ENCODE measurements at places on chromosomes 16 and 17. TPM values are rescaled to one million over a fixed set of nuclear protein-coding genes. Genes with fewer than 3 reads are reported as not detected.
A peak's percentile ranks its signal among the peaks of the same experiment; 100 is the strongest.

DNA sequence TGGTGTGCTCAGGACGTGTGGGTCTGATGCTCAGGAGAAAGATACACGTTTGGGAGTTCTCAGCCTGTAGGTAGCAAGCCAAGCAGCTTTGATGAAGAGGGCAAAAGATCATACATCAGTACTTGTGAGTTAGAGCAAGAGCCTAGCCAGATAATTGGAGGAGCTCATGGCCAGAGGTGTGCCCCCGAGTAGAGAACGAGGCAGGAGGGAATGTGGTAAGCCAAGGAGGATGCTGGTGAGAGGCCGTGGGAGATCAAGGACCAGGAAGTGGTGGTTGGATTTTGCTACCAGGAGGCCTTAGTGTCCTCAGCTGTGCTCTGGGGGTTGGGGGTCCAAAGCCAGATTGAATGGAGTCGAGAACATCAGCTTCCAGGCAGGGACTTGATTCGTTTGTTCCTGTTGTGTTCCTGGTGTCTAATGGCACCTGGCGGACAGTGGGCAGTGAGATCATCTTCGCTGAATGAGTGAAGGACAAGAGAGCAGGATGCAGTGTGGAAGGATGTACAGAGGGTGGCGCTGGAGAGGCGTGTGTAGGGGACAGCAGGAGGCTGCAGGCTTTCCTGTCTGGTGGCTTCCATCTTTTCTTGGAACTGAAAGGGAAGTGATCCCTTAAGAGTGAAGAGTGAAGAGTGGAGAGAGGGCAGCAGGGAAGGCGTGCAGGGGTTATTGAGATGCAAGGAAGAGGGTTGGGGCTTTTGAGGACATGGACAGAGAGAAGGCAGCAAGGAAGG lies 11.6 kb downstream of the FBXL19 start:
- H3K4me1 ChIP-seq = no peaks in the 10 kb centered on the region

- no peaks in the 10 kb centered on the region for H3K36me3 ChIP-seq
- DNase-seq = no peak
- no peaks in the 10 kb centered on the region for H3K4me1 ChIP-seq
- 0 out of 2 replicates have a peak, but pooled peaks cover 4% of the 10 kb centered on the region for H3K27me3 ChIP-seq
Observed at GRCh38 chr17:14427900-14428647, 127.2 kb downstream of the HS3ST3B1 start.

DNA sequence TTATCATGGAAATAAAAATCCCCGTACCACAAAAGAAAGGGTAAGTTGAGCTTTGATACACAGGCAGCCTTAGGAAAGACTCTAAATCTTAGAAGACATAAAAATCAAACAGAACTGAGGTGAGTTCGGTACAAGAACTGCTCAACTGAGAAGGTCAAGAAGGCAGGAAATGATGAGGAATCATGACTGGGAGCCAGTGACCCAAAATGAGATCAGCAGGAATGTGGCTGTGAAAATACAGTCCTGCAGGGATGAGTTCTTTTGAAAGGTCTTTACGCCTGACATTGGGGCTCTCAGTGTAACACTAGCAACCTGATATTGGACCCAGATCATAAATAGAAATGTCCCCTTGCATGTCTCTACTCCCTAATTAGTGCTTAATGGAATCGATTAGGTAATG lies 56.3 kb upstream of the CDH11 start:
- no peak overlapping the region for H3K4me3 ChIP-seq
- H3K27me3 ChIP-seq = no peaks in the 10 kb centered on the region
- DNase-seq = no peak

DNA sequence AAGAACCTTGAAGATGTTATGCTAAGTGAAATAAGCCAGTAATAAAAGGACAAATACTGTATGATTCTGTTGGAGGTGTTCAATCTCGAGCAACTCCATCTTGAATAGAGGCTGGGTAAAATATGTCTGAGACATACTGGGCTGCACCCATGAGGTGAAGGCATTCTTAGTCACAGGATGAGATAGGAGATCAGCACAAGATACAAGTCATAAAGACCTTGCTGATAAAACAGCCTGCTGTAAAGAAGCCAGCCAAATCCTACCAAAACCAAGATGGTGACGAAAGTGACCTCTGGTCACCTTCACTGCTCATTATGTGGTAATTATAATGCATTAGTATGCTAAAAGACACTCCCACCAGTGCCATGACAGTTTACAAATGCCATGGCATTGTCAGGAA lies 98.1 kb downstream of the RGS9 start:
- no peaks in the 10 kb centered on the region for H3K27me3 ChIP-seq
- H3K36me3 ChIP-seq = no peaks in the 10 kb centered on the region
- no peak overlapping the region for H3K4me3 ChIP-seq
- no peak overlapping the region for H3K27ac ChIP-seq

- no peaks in the 10 kb centered on the region for H3K36me3 ChIP-seq
- DNase-seq = no peak
- H3K4me3 ChIP-seq = no peak overlapping the region
- H3K27ac ChIP-seq = no peak overlapping the region
Observed at GRCh38 chr17:13385481-13385911, 216.2 kb downstream of the HS3ST3A1 start.

GRCh38 chr16:72947379-72948237 lies 100.3 kb downstream of the ZFHX3 start:
- no peak overlapping the region for H3K27ac ChIP-seq
- H3K4me3 ChIP-seq = no peak overlapping the region
- 0 out of 2 replicates have a peak, but pooled peaks cover 5% of the 10 kb centered on the region for H3K36me3 ChIP-seq
- DNase-seq = no peak

DNA sequence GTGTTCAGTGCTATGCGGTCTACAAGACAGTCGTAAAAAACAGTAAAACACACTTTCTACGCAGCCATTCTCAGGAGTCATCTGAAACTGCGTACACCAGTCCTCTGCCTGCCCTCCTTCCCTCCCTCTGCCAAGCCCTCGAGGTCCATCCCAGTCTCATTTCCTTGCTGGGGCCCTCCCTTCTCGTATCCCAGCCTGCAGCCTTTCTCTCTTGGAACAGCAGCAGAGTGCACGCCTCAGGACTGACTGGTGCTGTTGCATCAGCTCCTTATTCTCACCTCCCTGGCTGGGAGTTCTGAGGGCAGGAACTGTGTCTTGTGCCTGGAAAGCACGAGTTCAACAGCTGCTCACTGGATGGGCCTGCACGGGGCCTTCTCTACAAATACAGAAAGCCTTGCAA lies 12.5 kb downstream of the FAHD1 start:
- no peaks in the 10 kb centered on the region for H3K27me3 ChIP-seq
- H3K27ac ChIP-seq = no peak overlapping the region
- no peak for DNase-seq

Gene RNF157
- 5.7 TPM for total RNA-seq

- no peaks in the 10 kb centered on the region for H3K27me3 ChIP-seq
- H3K27ac ChIP-seq = peak overlapping the region; percentile 99
- H3K36me3 ChIP-seq = peaks cover 42% of the 10 kb centered on the region
- DNase-seq = peak; percentile 48
- H3K4me1 ChIP-seq = peaks cover 41% of the 10 kb centered on the region
Observed at GRCh38 chr17:59839651-59840328, 53.0 kb downstream of the TUBD1 start.

Measured in PC-9 (cell line).